ENCODE measurements at places on chromosomes 11 and 22.

DNA sequence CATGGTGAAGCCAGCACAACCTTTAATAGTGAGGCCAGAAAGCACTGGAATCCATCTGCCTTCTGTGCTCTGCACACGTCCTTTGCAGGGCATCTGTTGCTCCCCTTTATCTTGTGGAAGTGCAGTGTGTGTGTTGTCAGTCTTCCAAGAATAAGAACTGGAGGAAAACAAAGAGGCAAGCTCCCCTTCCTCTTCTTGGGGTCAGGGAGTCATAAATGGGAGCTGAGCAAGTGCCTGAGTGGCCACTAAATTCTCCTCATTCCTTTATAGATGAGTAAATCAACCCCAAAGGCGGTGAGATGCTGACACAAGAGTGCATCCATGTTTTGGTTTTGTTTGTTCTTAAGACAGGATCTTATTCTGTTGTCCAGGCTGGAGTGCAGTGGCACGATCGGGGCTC is 38.3 kb downstream of the WT1 start:
- no peak for DNase-seq

DNA sequence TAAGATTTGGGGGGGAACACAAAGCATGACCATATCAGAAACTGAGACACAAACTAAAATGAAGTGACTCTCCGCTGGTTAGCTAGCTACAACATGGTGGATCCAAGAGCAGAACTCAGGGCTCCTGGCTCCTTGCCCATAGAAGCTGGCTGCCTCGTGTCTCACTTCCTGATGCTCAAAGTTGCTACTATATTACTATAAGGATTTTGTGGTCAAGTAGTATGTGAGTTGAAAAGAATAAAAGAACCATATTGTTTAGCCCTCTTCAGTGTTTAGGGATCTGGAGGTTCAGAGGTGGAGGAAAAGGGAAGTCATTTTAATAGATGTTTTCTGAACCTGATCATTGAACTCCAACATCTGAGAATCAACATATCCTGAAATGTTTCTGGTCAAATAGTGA is 16.9 kb upstream of the SIK2 start:
- DNase-seq: no peak

- no peak for DNase-seq
Observed at GRCh38 chr22:19590696-19591095, 66.5 kb upstream of the CLDN5 start.

GRCh38 chr11:105489446-105489845 is 120.4 kb upstream of the GRIA4 start:
- peak; percentile 10 for DNase-seq

DNA sequence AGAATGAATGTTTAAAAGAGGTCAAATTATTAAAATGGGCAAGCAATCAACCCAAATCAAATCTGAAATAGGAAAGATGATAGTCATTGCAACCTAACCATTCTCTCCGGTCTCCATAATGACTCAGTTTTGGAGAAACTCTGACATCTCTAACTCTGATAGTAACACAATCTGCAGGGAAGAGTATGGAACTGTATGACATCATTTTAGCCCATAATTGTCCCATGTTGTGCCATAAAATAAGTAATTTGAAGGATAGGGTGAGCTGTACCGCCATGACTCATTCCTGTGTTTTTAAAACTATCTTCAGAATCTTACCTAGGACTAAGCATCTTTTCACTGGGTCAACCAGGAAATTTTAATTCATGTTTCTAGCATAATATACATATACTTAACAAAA is 350.8 kb downstream of the DLG2 start:
- DNase-seq: no peak
